ENCODE measurements at places on chromosomes 4 and X.

GRCh38 chr4:184267673-184268583, 50.3 kb upstream of the ENPP6 start:
- no peak overlapping the region for H3K4me3 ChIP-seq
- peak overlapping the region; percentile 30 for H3K27ac ChIP-seq
- H3K36me3 ChIP-seq = no peaks in the 10 kb centered on the region
- no peaks in the 10 kb centered on the region for H3K27me3 ChIP-seq

- no peaks in the 10 kb centered on the region for H3K4me1 ChIP-seq
- H3K27me3 ChIP-seq = no peaks in the 10 kb centered on the region
- H3K27ac ChIP-seq = no peak overlapping the region
- DNase-seq = no peak
- H3K4me3 ChIP-seq = no peak overlapping the region
Observed at GRCh38 chrX:109889289-109890006, 113.5 kb upstream of the TMEM164 start.

GRCh38 chrX:5733501-5733900, 495.2 kb downstream of the NLGN4X start:
- DNase-seq = no peak
- no peak overlapping the region for H3K27ac ChIP-seq
- H3K27me3 ChIP-seq = no peaks in the 10 kb centered on the region
- H3K4me1 ChIP-seq = no peaks in the 10 kb centered on the region
- H3K36me3 ChIP-seq = no peaks in the 10 kb centered on the region
- no peak overlapping the region for H3K4me3 ChIP-seq

GRCh38 chr4:2292646-2293108, 30.8 kb upstream of the MXD4 start:
- no peaks in the 10 kb centered on the region for H3K4me1 ChIP-seq
- no peak for DNase-seq
- H3K36me3 ChIP-seq = no peaks in the 10 kb centered on the region
- H3K27me3 ChIP-seq = no peaks in the 10 kb centered on the region

GRCh38 chr4:95272036-95272435, 276.7 kb downstream of the UNC5C start:
- H3K36me3 ChIP-seq = no peaks in the 10 kb centered on the region
- no peak overlapping the region for H3K4me3 ChIP-seq
- no peak overlapping the region for H3K27ac ChIP-seq
- no peak for DNase-seq
- H3K27me3 ChIP-seq = no peaks in the 10 kb centered on the region
- H3K4me1 ChIP-seq = no peaks in the 10 kb centered on the region

DNA sequence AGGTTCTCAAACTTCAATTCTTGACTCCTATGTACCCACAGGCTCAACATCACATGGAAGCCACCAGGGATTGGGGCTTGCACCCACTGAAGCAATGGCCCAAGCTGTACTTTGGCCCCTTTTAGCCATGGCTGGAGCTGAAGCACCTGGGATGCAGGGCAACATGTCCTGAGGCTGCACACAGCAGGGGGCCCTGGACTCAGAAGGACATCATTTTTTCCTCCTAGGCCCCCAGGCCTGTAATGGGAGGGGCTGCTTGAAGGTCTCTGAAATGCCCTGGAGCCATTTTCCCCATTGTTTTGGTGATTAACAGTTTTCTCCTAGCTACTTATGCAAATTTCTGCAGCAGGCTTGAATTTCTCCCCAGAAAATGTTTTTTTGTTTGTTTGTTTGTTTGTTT, 465.1 kb upstream of the PCDH10 start:
- no peak overlapping the region for H3K4me3 ChIP-seq
- no peaks in the 10 kb centered on the region for H3K27me3 ChIP-seq
- no peak for DNase-seq
- H3K36me3 ChIP-seq = no peaks in the 10 kb centered on the region
- no peaks in the 10 kb centered on the region for H3K4me1 ChIP-seq
- H3K27ac ChIP-seq = no peak overlapping the region

- H3K27me3 ChIP-seq = no peaks in the 10 kb centered on the region
- DNase-seq = no peak
- peak overlapping the region; percentile 87 for H3K27ac ChIP-seq
- peak overlapping the region; percentile 87 for H3K4me3 ChIP-seq
- no peaks in the 10 kb centered on the region for H3K36me3 ChIP-seq
- no peaks in the 10 kb centered on the region for H3K4me1 ChIP-seq
Observed at GRCh38 chr4:41213625-41214135, 662 bp downstream of the APBB2 start.

- no peak overlapping the region for H3K4me3 ChIP-seq
- H3K27me3 ChIP-seq = no peaks in the 10 kb centered on the region
- no peak overlapping the region for H3K27ac ChIP-seq
- DNase-seq = no peak
- H3K4me1 ChIP-seq = no peaks in the 10 kb centered on the region
Observed at GRCh38 chrX:44971674-44972073, 98.7 kb downstream of the KDM6A start.

- no peaks in the 10 kb centered on the region for H3K4me1 ChIP-seq
- no peak overlapping the region for H3K27ac ChIP-seq
- DNase-seq = no peak
- no peak overlapping the region for H3K4me3 ChIP-seq
- H3K27me3 ChIP-seq = no peaks in the 10 kb centered on the region
Observed at GRCh38 chrX:133815496-133815895, 169.9 kb downstream of the GPC3 start.

DNA sequence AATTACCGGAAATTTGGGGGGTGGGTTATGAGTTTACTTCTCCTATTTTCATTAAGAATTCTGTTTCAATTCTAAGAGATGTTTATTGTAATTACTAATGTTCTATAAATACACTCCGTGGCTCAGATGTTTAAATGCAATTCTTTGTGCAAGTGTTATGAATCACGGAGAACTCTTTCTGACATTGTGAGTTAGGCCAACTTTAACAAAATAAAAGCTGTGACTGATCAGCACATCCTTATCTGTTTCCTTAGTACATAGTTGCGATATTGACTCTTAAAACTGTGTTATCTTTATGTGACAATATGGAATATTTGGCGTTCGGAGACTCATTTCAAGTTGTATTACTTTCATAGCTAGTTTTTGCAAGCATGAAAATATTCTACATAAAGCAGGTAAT, 902 bp downstream of the KLHL4 start:
- H3K36me3 ChIP-seq = no peaks in the 10 kb centered on the region
- DNase-seq = no peak
- no peak overlapping the region for H3K27ac ChIP-seq

DNA sequence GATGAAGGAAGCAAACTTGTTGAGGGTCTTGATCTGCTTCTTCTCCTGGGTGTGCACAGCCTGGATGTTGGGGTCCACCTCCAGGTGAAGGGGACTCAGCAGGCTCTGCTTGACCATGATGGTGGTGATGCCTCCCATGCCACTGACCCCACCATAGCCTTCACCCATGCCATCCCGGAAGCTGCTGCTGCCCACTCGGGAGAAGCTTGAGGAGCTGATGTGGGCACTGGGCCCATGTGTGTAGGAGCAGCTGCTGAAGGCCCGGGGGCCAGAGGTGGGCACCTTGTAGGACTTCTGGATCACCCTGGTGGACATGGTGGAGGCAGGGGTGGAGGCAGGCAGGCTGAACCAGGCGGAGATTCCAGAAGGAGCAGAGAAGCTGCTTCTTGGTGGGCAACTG, 432.7 kb upstream of the DIPK2B start:
- H3K4me1 ChIP-seq = no peaks in the 10 kb centered on the region
- no peak for DNase-seq
- H3K4me3 ChIP-seq = no peak overlapping the region
- H3K27ac ChIP-seq = no peak overlapping the region
- no peaks in the 10 kb centered on the region for H3K27me3 ChIP-seq

- no peaks in the 10 kb centered on the region for H3K36me3 ChIP-seq
- no peaks in the 10 kb centered on the region for H3K4me1 ChIP-seq
- H3K27me3 ChIP-seq = no peaks in the 10 kb centered on the region
- DNase-seq = no peak
- no peak overlapping the region for H3K27ac ChIP-seq
Observed at GRCh38 chr4:87985097-87985886, 9.8 kb downstream of the SPP1 start.

DNA sequence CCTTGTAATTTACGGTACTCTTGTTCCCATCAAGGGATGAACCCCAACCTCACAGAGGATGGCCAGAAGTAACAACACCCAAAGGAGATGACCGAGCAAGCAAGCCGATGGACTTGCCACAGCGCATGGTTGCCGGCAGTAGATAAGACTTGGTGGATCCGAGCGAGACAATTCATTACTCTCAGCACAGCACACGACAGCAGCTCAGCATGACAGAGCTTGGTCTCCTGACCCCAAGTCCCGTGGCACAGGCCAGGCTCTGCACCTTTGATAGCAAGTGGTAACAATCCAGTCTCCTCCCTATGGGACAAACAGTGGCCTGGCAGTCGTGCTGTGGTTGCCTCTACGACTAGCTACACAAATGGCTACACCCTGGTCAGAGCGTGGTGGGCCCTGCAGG, 26.3 kb downstream of the RWDD4 start:
- H3K27ac ChIP-seq = no peak overlapping the region
- H3K36me3 ChIP-seq = no peaks in the 10 kb centered on the region
- no peaks in the 10 kb centered on the region for H3K4me1 ChIP-seq
- H3K4me3 ChIP-seq = no peak overlapping the region
- no peaks in the 10 kb centered on the region for H3K27me3 ChIP-seq

DNA sequence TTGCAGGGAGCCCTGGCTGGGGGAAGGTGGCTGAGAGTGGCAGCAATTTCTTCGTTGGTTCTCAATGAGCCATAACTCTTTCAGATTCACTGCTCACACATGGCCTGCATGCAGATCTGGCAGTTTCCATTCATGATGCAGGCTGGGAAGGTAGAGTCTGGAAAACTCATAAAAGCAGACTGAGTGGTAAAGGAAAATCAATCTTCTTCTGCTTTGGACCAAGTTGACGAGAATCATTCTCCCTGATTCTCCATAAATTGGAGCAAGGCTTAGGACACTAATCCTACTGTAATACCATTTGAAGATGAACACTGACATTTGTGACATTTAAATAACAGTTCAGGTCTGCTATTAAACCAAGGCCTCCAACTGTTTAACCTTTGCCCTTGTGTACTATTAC, 35.3 kb upstream of the HAND2 start:
- no peaks in the 10 kb centered on the region for H3K4me1 ChIP-seq
- DNase-seq = no peak
- H3K4me3 ChIP-seq = no peak overlapping the region
- no peak overlapping the region for H3K27ac ChIP-seq

GRCh38 chr4:20868108-20868507, 167.8 kb downstream of the PACRGL start:
- H3K4me3 ChIP-seq = no peak overlapping the region
- no peaks in the 10 kb centered on the region for H3K27me3 ChIP-seq
- no peaks in the 10 kb centered on the region for H3K36me3 ChIP-seq
- no peak overlapping the region for H3K27ac ChIP-seq

- no peaks in the 10 kb centered on the region for H3K36me3 ChIP-seq
- H3K4me1 ChIP-seq = no peaks in the 10 kb centered on the region
- no peaks in the 10 kb centered on the region for H3K27me3 ChIP-seq
- DNase-seq = no peak
Observed at GRCh38 chr4:118783887-118784286, 52.0 kb downstream of the SEC24D start.

GRCh38 chr4:152115118-152115517, 354.3 kb upstream of the GATB start:
- no peaks in the 10 kb centered on the region for H3K36me3 ChIP-seq
- no peaks in the 10 kb centered on the region for H3K27me3 ChIP-seq
- no peak for DNase-seq
- H3K4me1 ChIP-seq = no peaks in the 10 kb centered on the region
- H3K27ac ChIP-seq = no peak overlapping the region

GRCh38 chr4:156194896-156195295, 241.2 kb upstream of the CTSO start:
- H3K4me3 ChIP-seq = no peak overlapping the region
- no peak overlapping the region for H3K27ac ChIP-seq
- H3K4me1 ChIP-seq = no peaks in the 10 kb centered on the region
- no peak for DNase-seq
- no peaks in the 10 kb centered on the region for H3K27me3 ChIP-seq
- no peaks in the 10 kb centered on the region for H3K36me3 ChIP-seq

- H3K4me3 ChIP-seq = no peak overlapping the region
- no peaks in the 10 kb centered on the region for H3K36me3 ChIP-seq
- DNase-seq = no peak
- H3K27me3 ChIP-seq = no peaks in the 10 kb centered on the region
- H3K4me1 ChIP-seq = no peaks in the 10 kb centered on the region
Observed at GRCh38 chrX:37765507-37765906, 14.4 kb upstream of the CYBB start.

DNA sequence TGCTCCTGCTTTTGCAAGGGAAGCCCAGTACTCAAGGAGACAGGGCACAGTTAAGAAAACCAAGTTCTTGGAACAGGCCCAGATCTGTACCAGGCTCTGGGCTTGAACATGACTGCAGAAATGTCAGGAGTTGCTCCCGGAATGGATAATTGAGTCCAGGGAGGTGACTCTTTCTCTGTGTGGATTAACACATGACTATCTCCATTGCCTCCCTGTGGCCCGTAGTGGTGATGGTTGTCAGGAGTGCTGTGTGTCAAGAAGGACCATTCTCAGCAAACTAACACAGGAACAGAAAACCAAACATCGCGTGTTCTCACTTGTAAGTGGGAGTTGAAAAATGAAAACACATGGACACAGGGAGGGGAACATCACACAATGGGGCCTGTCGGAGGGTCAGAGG, 39.9 kb downstream of the CCKAR start:
- H3K27me3 ChIP-seq = no peaks in the 10 kb centered on the region
- DNase-seq = no peak
- no peaks in the 10 kb centered on the region for H3K4me1 ChIP-seq
- H3K27ac ChIP-seq = no peak overlapping the region

DNA sequence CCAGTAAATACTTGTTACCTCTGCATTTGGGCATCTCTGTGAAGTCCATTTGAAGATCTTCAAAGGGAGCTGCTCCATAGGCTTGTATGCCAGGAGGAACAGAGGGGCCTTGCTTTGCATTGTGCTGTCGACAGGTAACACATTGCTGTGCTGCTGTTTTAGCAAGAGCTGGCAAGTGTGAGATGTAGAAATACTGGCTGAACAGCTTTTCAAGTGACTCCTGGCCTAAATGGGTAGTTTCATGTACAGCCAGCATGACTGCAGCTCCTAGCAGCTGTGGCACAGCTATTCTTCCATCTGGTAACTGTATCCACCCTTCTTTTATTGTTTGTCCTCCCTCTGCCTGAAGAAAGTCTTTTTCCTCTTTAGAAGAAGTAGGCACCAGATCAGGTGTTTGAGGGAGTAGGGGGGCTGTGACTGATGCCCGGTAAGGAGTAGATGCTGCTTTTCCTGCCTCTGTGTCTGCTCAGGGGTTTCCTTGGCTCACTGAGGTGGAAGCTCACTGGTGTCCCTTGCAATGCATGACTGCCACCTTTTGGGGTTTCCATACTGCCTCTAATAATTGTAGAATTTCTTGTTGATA, 965.3 kb downstream of the CCSER1 start:
- no peak overlapping the region for H3K27ac ChIP-seq
- no peak overlapping the region for H3K4me3 ChIP-seq
- DNase-seq = no peak
- no peaks in the 10 kb centered on the region for H3K4me1 ChIP-seq
- H3K27me3 ChIP-seq = no peaks in the 10 kb centered on the region

Data from breast epithelium (tissue), 4 donors.